ENCODE measurements at places on chromosomes 5 and 9. TPM values are rescaled to one million over a fixed set of nuclear protein-coding genes. Genes with fewer than 3 reads are reported as not detected.
A peak's percentile ranks its signal among the peaks of the same experiment; 100 is the strongest.

- DNase-seq: no peak
Measured at GRCh38 chr9:97077452-97078295, 38.7 kb upstream of the CTSV start.

IL13 gene
- not detected for total RNA-seq

DNA sequence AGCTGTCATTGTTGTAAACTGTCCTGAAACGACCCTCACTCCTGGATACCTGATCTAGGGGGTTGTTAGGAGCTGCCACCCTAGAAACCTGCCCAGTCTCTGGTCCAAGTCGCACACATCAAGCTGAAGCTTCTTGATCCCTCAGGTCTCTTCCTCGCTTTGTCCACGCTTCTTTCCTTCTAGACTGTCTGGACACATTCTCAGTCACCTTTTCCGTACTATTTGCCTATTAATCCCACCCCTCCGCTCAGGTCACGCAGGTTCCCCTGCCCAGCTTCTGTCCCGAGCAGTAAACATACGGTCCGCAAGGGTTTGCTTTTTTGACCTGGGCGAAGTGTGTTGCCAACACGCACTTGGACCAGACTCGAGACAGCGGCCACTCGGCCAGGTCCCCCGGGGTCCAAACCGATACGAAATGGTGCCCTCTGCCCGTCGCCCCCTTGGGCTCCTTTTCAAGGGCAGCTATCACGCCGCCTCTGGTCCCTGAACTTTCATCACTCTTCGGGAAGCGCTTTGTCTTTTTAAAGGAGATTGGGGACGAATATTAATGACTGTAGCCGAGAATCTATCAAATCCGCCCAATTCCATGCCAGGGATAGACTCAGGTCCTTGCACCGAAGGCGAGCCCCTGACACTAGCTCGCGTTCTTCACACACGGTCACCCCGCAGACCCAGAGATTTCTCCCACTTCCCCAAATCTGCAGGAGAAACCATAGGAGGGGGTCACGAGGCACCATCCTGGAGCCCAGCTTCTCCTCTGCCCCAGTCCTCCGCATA is 814 bp downstream of the PLCXD3 start:
- no peak for DNase-seq

DNA sequence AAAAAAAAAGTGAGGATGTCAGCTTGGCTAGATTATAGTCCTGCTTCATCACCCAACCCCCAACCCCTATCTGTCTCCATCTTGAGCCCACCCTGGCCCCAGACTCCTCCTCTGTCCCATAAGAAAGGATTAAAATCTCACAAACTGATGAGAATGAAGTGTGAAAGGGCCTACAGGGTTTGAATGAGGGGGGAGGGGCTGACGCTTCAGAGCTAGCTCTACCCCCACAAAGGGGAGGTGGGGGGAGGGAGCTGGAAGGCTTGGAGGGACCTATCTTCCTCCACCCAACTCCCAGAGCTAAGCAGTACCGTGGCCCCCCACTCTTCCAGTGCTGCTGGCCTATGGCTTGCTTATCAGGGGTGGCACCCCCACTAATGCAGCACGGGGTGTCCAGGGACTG is 43.7 kb upstream of the HAND1 start:
- DNase-seq: no peak

DNA sequence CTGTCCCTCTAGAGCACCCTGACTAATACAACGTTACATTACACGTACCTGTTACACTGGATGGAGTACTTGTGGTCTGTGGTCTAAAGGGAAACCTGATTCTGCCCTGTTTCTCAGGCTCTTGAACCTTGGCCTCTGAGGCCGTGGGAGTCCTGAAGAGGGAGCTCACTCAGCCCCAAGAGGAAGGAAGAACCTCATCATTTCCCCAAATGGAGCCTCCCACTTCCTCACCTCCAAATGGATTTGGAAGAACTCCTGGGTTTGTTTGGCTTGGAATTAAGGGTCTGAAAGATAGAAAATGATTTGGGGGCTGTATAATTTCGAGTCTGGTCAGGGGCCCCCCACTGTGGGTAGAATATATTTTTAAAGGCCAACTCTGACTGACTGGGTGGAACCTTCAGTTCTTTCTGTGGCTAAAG is 200.2 kb downstream of the SEMA6A start:
- no peak for DNase-seq

DNA sequence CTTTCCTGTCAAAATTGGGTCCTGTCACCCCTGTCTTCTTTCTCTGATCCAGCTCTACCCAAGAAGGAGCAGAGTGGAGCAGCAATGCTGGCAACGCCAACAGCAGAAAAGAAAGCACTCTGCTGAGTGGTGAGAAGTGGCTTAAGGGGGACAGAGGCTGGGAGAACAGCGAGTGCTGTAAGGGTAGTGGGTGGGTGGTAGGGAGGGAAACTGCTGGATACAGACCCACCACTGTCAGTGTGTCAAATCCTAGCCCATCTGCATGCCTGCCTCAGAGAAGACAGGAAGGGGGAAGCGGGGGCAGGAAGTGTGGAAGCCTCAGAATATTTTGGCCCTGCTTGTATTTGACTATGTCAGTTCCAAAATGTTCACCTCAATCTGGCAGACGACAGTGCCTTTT is 170.4 kb upstream of the MAST4 start:
- DNase-seq: no peak

PAPPA gene
- 80.5 TPM for total RNA-seq

- DNase-seq: no peak
Measured at GRCh38 chr9:5874048-5874447, 16.6 kb upstream of the MLANA start.

DNA sequence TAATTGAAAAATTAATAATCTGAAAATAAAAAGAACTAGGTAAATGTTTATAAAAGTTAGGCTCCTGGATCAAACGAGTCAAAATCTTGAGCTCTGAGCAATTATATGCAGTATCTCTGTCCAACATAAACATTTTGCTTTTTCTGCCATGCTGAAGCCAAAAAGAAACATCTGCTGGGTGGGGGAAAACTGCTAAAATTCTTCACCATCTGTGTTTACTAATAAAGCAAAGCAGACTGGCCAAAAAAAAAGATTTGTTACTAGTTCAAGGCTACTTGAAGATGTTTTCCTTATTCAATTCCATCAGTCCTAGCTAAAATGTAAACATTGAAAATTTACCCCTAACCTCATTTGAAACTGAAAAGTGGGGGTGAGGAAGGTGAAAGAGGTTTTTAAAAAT is 29.7 kb downstream of the GTF3C4 start:
- DNase-seq: peak; percentile 13

GRCh38 chr5:14504332-14504727 is 77.3 kb upstream of the OTULINL start:
- DNase-seq: no peak

C5orf58 gene
- total RNA-seq: not detected

GRCh38 chr5:163695830-163696578 is 190.6 kb downstream of the MAT2B start:
- DNase-seq: peak; percentile 90

GRCh38 chr9:120587328-120587727 is 7.4 kb upstream of the CDK5RAP2 start:
- DNase-seq: no peak

OR1L8 gene
- not detected for total RNA-seq

DNA sequence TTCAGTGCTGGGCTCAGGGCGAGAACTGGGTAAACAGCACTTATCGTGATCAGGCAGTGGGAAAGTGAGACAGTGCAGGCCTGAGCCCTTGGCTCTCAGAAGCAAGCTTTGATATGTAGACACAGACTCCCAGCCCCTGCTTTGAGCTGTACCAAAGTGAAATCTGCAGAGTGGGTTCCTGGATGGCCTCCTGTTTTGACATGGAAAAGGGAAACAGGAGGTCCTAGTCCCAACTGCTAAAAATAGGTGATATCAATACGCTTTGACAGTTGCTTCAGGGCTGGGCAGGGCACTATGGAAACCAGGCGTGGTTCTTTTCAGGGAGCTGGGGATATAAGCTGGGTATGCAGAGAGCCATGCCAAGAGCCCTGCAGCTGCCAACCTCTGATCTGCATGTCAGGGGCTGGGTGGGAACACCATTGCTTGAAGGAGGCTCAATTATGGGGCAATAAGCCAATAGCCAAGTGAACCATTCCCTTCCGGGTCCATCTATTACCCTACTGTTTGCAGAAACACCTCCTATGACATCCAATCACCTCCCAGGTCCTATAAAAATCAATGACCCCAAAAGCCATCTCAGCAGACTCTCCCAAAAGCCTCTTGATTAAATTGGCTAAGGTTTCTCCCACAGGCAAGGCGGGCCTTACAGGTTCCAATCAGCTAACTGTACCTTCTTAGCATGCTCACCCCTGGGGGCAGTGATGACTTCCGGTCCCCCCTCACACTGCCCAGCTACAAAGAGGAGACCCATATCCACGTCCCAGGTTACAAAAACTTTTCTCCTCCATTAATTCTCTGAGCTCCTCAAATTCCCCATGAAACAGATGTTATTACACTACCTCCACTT is 45.8 kb downstream of the EPB41L4B start:
- DNase-seq: no peak

EGR1 gene
- 1.6 TPM for total RNA-seq

DNA sequence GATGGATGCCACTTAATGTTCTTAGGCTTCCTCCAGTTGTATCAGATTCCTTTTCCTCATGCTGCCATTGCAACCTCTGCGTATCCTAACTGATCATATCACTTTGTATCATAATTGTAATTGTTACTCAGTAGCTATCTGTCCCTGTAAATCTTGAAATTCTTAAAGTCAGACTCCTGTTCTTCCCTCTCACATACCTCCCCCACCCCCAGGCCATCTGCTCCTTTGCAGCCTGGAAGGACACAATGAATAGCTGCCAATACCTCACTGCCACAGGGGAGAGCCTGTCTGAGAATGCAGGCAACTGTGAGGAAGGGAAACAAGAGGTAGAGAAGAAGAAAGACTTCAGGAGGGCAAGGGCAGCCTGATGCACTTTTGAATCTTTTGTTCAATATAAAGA is 228.5 kb downstream of the ENC1 start:
- DNase-seq: no peak

DNA sequence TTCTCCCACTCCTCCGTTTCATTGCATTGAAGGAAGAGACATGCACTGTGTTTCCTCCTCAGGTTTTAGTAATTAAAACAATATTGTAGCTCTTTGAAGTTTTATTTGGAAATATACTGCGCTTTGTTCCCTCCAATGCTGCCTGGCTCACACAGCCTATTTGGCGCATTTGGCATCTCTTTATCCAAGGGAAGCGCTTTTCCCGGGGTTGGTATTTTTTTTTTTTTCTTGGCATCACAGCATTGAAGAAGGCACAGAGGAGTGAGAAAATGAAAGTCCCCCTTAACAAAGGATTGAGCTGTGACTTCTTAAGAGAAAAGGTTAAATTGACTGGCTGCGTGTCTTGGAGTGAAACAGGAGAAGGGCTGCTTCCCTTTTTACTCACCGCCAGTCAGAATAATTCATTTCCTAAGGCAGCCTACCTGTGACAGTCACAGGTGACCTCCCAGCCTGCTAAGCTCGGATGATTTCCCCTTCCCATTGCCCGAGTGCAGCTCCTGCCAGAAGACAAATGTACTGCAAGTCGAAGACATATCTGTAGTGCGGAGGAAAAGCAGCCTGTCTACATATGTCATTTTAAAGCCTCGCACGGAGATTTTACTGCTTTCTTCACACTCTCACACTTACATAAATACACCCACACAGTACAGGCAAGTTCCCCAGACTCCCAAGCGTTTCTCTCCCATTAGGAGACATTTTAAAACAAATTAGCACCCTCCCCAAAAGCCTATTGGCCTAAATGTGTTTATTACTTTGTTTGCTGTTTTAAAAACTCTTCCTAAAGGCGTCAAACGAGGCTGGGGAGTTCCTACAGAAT is 665.5 kb upstream of the ZNF608 start:
- DNase-seq: peak; percentile 24

DNA sequence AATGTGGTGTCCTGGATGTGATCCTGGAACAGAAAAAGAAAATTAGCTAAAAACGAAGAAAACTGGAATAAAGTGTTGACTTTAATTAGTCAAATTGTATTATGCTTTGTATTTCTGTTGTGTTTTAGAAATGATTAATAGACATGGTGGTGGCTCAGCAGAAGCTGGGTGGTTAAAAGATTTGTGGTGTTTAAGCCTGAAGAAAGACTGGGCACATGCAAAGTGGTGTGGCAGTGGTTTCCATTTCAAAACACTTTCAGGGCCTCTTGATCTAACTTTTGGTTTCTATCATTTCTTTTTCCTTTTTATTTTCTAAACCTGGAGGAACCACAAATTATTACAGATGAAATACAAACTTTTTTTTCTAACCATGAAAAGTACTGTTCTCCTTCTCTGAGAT is 44.1 kb downstream of the ADGRV1 start:
- no peak for DNase-seq

- DNase-seq: peak; percentile 54
Measured at GRCh38 chr9:91948101-91948596, 1.9 kb downstream of the ROR2 start.

DNA sequence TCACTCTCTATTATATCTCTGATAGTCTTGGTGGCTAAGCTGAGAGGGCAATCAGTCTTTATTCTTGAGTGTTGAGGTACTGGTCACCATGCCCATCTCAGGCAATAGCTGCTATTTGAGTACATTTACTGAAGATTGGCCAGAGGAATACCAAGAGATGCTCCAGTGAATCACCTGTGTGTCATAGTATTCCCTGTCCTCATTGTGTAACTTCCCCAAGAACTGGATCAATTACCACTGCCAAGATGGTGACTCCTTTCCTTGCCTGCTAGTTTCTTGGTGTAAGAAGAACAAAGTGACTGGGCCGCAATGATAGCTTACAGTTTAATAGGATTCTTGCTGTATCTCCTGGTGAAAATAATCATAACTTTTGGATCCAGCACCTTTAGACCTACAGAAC is 418.7 kb upstream of the KIF2A start:
- DNase-seq: no peak

GRCh38 chr5:154444556-154445421 is 1.0 kb upstream of the SAP30L start:
- DNase-seq: no peak

DNA sequence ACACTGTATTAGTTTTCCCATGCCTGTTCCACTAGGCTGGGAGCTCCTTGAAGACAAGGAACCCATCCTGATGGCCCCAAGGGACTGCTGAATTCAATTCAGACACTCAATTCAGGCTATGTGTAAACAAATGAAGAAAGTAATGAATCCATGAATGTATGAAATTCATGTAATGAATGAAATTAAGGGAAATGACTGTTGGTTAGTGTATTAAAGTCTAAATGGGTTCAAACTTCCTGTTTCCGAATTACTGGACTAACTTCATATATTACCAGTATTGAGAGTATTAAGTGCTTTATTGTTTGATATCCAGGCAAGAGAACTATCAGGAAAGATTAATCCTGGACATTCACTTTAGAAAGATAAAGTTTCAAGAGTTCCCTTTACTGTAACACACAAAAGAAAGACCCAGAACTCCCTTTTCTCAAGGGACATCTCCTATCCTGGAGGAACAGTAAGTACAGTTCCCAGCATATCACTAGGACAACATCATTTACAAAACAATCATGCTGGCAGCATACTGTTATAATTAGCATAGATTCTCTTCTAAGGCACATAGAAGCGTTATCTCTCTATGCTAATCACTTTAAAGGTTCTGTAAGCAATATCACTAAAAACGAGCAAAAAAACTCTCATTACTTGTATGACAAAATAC is 28.5 kb upstream of the IFNK start:
- DNase-seq: no peak

GRCh38 chr5:133605323-133605722 is 7.0 kb downstream of the FSTL4 start:
- no peak for DNase-seq

OR2Y1 gene
- total RNA-seq: not detected

HACD4 gene
- 4.8 TPM for total RNA-seq
